ENCODE measurements at places on chromosomes 7 and 10.

GRCh38 chr7:8284606-8285005 is 22.6 kb upstream of the ICA1 start:
- no peak for DNase-seq

DNA sequence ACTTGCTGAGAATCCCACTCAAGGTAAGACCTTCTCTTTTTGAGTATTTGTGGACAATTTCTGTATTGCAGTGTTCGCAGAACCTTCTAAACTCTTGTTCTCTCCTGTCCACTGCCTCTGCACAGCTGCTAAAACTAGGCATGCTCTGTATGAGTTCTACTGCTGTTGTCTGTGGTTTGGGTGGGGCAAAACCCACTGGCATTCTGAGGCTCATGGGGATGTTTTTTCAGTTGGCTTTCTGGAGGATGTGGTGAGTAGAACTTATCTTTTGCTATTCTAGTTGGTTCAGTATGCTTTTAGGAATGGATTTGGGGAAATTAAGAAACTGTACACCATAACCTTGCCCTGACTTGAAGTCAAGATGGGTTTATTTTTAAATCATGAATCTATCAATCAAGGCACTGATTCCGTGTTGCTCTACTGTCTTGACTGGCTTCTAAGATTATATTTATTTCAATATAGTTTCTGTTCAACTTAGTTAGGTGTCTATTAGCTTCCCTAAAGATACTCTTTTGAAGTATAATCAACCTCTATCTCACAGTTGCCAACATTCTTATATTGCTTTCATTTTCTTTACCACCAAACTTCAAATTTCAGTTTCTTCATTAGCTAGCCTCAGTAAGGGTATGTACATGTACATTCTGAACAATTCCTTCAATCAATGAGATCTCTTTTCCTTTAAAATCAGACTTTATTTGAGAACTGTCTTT is 25.0 kb upstream of the C1GALT1 start:
- no peak for DNase-seq

- peak; percentile 65 for DNase-seq
Measured at GRCh38 chr7:106050746-106051117, 61.4 kb downstream of the SYPL1 start.

DNA sequence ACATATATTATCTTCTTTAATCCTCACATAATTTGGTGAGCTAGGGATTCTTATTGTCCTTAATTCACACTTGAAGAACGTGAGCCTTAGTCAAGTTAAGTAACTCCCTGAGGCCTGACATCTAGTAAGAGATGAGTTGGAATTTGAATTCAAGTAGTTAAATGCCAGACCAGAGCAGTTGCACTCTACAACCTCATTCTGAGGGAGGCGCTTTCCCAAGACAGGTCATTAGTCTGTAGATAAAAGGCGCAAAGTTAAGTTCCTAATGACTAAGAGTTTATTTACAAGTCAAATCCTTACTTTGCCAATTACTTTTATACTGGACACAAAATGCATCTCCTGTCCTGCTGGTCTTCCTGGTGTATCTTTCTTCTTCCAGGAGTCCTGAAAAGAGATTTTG is 3.6 kb upstream of the EXOC6 start:
- DNase-seq: no peak

- DNase-seq: no peak
Measured at GRCh38 chr7:123580406-123581161, 21.0 kb upstream of the ASB15 start.

All from retinal pigment epithelial cell (primary cell).